ENCODE measurements at places on chromosomes 4 and X. TPM values are rescaled to one million over a fixed set of nuclear protein-coding genes. Genes with fewer than 3 reads are reported as not detected.
A peak's percentile ranks its signal among the peaks of the same experiment; 100 is the strongest.

Gene BEX2
- total RNA-seq: 19.3 TPM

DNA sequence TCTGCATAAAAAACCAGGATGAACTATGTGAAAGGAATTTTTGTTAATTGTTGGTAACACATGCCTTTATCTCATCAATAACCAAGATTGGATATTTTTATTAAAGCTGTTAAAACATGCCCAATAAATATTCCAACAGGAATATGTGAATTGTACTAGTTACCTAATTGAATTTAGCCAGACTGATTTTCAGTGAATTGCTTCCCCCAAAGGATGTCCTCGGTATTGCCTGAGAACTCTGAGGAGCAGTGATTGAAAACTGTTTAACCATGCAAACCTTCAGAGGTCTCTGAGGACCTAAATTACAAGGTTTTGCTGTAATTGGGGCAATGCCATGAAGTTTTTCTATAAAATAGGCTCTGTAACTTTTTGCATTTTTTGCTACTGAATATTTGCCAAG is 66.6 kb downstream of the BLTP1 start:
- peak; percentile 14 for DNase-seq

Gene WNK3
- 1.3 TPM for total RNA-seq

Gene SPATA4
- total RNA-seq: 0.84 TPM

DNA sequence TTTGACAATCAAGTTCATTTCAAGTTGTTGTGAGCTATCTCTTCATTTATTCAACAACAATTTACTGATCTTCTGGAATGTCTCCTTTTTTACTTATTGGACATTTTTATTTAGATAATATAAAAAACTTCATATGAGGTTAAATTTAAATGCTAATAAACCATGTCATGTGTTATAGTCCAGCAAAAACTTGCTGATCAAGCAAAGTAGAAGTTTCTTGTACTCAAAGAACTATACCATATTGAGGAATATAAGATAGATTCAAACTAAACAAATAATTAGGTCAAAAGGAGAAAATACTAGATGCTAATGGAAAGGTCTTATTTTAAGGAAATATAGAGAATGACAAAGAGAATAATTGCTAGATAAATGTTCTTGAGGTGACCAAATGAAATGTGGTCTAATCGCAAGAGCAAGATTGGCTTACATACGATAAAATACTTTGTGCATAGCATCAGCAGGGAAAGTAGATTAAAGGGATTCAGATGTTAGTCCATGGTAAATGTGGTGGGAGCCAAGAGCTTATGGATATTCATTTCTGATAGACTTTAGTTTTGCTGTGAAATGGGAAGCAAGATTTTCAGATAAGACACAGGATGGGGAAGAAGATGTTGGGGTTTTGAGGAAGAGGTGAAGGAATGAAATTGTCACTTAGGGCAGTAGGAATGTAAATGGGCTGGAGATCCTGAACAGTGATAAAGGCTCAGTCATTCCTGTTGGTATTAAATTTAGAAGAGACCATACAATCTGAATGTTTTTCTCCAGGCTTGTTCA is 229.5 kb downstream of the MAPK10 start:
- no peak for DNase-seq

GRCh38 chr4:37837446-37837845 is 11.0 kb downstream of the PGM2 start:
- DNase-seq: no peak

DNA sequence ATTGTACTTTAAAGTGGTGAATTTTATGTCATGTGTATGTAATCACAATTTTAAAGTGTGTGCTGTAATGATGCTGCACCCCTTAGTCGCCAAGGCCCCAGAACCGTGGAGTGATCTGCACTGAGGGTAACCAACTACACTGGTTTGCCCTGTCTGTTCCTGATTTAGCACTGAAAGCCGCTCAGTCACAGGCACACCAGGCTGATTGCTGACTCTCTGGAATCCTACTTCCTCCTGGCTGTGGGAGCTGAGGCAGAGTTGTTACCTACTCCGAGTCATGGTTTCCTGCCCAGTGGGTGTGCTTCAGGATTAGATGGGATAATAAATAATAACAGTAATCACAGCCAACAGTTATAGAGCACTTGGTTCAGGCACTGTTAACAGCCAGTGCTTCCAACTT is 645.4 kb downstream of the BCOR start:
- DNase-seq: no peak

- peak; percentile 80 for DNase-seq
Measured at GRCh38 chr4:127103681-127104115, 529.1 kb upstream of the INTU start.

Gene SSX4B
- total RNA-seq: not detected

GRCh38 chrX:10166731-10167151 is 10.0 kb downstream of the CLCN4 start:
- DNase-seq: no peak

GRCh38 chr4:100062921-100063320 is 112.8 kb upstream of the H2AZ1 start:
- no peak for DNase-seq

- no peak for DNase-seq
Measured at GRCh38 chrX:38276089-38276488, 51.2 kb downstream of the RPGR start.

DNA sequence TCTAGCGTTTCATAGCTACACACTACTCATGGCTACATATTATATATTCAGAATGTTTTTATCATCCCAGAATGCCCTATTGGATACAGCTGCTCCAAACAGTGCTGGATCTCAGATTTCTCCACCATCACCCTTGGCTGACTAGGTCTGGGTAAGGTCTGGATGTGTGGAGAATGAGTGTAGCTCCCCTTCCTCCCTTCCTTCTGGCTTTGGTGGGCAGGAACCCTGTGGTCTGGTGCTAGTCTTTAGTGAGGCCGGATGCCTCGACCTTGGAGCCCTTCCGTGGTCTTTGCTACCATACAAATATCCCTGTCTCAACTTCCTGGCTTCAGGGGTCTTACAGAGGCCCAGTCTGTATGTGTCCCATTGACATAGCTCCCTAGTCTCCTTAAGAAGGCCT is 52.1 kb upstream of the KDR start:
- DNase-seq: no peak

DNA sequence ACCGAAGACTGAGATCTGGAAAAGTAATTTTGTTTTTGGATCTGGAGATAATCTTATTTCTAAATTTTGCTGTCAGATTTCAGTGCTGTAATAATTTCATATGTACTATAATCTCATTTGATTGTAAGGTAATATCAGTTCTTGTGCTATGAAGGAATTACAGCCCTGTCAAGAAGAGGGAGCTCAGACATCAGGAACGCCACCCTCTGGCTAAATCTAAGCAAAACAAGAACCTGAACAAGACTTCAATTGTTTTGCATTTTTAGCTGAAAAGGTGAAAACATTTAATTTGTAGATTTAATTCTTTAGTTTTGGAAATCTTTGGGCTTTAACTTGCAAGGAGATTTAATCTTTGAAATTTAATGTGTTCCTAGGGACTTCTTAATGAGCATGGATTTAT is 525.4 kb upstream of the HS3ST1 start:
- no peak for DNase-seq

GRCh38 chrX:41086627-41086932 is 1.3 kb downstream of the USP9X start:
- DNase-seq: no peak

DNA sequence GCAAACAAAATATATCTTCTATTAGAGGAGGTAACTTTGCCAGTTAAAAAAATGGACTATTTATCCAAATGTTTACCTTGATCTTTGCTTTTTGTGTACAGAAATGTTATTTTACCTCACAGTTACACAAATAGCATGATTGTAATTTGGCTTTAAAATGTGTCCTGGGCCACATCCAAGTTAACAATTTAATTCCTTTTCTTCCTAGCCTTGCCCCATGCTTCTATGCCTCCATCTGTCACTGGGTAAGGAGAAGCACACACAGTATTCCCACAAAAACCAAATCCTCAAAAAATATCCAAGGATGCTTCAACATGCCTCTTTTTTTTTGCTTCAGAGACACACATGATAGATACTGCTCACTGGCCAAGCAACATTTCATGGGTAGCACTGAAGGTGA is 30.9 kb downstream of the GRXCR1 start:
- DNase-seq: no peak

- no peak for DNase-seq
Measured at GRCh38 chrX:150240643-150240970, 122.5 kb upstream of the MAMLD1 start.

Gene RHOXF2
- total RNA-seq: not detected

DNA sequence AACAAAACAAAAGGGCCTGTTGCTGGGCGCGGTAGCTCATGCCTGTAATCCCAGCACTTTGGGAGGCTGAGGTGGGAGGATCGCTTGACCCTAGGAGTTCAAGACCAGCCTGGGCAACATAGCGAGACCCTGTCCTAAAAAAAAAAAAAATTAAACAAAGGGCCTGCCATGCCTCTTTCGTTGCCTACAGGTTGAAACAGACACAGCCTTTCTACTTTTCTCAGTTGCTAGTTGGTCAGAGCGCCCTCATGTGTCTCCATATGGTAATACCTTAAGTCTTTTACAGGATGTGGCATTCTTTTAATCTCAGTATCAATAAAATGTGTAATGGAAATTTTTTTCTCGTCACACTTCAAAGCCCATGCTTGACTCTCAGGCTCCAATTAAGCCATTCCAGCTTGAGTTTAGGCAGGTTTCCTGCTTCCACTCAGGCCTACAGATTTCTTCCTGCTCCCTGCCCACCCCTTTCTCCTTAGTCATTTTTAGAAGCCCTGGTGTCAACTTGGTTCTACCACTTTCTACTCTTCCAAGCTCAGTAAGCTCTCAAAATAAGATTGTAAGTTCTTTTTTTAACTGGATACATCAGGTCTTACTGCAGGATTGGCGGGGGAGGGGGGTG is 4.6 kb upstream of the SOWAHD start:
- DNase-seq: no peak

Gene PDE6B
- total RNA-seq: 7.6 TPM

DNA sequence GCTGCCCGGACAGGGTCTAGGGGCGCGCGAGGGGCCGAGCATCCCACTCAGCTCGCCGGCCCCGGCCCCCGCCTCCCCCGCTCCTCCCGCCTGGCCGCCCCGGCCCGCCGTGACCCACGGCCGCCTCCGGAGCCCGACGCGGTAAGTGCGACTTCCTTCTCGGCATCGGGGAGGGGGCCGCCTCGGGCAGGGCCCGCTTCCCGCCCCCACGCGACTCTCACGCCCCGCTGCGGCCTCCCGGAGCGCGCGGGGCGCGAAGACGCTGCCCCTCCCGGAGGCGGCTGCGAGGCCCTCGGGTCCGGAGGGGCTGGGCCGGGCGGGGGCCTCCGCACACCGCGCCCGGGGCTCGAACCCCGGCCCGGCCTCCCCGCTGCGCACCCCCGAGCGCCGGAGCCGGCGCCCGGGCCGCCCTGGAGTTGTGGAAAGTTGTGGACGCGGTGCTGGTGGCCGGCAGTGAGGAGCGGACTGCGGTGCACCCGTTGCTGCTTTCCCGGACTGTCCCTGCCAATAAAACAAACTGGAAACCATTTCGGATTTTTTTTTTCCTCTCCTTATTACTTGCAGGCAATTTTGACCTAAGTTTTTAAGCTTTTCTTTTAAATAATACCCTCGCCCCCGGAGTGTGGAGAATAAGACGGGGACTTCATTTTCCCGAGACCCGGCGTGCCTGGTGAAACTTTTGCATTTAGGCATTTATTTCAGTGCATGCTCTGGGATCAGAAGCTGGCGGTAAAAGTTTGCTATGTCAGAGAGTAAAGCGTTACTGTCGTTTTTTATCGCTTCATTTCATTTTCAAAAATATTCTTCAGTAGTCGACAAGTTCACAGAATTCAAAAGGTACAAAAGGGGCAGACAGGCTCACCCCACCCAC is 13.0 kb upstream of the TMEM156 start:
- peak; percentile 47 for DNase-seq

GRCh38 chr4:925171-925570 is 6.9 kb downstream of the GAK start:
- DNase-seq: no peak

Gene P2RY8
- total RNA-seq: 1.5 TPM

Gene ZCCHC12
- 0.55 TPM for total RNA-seq

Gene TAF7L
- total RNA-seq: not detected

DNA sequence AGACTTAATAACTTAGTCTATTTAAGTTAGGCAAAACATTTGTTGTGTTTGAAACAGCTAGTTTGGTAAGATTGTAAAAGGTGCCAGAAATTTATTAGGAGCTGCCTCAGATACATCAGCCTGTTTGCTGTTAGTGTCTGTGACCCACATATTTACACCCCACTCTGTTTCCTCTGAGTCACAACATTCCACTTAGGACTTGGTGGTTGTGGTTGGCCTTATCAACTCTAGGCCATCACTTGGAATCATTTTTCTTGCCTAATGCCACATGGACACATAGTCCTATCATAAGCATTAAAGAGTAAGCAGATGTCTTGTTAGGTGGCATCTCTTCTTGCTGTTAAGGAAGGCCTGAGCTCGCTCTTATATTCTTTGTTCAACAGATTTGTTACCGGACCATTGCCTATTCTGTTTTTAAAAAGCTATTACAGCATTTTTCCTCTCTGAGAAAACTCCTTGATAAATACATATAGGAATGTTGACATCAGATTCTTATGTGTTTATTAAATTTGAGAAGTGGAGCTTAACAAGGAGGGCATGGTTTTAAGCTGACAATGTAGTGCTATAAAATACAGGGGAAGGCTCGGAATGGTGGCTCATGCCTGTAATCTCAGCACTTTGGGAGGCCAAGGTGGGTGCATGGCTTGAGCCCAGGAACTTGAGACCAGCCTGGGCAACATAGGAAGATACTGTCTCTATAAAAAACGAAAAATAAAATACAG is 51.2 kb upstream of the PGRMC2 start:
- no peak for DNase-seq

DNA sequence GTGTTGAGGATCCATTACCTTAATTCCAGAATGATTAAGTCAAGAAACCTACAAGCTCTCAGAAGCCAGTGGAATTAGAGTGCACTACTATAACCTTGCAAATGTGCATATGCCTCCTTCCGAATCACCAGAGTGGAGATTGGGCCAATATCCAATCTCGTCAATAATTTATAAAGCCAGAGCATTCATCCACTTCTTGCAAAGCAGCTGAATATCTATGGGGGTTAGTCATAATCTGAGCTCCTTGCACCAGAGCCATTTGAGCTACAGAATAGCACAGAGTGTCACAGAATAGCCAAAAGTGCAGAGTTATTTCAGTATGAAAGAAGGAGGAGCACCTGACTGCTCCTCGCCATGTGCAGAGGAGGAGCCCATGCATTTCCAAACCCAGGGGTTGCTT is 69.2 kb upstream of the MTM1 start:
- DNase-seq: no peak

- DNase-seq: peak; percentile 53
Measured at GRCh38 chr4:1325176-1325480, 21.9 kb upstream of the UVSSA start.

Gene PDE5A
- 26.7 TPM for total RNA-seq

Gene USP17L29
- not detected for total RNA-seq

Gene NAA11
- total RNA-seq: not detected

DNA sequence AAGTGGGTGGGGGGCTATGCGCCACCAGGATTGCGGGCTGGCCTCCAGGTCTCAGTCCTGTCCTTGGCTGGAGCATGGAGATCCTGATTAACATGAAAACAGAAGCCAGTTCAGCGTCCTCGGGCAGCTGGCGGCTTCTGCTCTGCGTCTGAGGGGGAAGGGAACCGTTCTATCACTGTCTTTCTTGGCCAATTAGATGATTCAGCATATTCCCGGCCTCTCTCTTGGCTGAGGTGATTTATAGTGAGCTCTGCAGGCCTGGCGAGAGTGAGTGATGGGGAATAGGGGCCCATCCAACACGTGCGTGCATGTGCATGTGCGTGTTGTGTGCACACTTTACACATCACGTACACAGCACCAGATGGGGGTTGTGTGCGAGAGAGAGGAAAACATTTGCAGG is 145.8 kb upstream of the ATP6AP2 start:
- peak; percentile 51 for DNase-seq
